AG08396 (cell line): ENCODE measurements at places on chromosomes 16 and 17.

- DNase-seq = no peak
These were observed 17.8 kb downstream of the RARA start for GRCh38 chr17:40326832-40327199.

GRCh38 chr16:75017670-75018525, 19.1 kb downstream of the ZNRF1 start:
- no peak for DNase-seq

DNA sequence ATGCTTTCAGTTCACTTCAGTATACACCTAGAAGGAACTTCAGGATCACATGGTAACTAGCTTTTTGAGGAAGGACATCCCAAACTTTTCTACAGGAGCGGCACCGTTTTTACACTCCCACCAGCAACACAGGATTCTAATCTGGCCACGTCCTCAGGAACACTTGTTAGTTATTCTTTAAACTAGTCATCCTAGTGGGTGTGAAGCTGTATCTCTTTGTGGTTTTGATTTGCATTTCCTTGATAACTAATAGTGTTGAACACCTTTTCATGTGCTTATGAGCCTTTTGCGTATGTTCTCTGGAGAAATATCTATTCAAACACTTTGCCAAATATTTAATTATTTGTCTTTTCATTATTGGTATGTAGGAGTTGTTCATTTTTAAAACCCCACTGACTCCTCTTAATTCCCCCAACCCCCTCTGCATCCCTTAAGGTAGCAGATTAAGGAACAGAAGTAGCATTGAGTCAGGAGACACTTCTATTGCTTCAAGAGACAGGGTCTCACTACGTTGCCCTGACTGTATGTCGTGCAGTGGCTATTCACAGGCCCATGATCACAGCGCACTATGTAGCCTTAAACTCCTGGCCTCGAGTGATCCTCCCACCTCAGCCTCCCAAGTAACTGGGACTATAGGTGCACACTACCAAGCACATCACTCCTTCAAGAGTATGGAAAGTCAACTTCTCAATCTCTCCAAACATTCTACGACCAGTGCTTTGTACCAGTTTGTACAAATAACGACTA, 25.4 kb downstream of the YWHAE start:
- DNase-seq = no peak

DNA sequence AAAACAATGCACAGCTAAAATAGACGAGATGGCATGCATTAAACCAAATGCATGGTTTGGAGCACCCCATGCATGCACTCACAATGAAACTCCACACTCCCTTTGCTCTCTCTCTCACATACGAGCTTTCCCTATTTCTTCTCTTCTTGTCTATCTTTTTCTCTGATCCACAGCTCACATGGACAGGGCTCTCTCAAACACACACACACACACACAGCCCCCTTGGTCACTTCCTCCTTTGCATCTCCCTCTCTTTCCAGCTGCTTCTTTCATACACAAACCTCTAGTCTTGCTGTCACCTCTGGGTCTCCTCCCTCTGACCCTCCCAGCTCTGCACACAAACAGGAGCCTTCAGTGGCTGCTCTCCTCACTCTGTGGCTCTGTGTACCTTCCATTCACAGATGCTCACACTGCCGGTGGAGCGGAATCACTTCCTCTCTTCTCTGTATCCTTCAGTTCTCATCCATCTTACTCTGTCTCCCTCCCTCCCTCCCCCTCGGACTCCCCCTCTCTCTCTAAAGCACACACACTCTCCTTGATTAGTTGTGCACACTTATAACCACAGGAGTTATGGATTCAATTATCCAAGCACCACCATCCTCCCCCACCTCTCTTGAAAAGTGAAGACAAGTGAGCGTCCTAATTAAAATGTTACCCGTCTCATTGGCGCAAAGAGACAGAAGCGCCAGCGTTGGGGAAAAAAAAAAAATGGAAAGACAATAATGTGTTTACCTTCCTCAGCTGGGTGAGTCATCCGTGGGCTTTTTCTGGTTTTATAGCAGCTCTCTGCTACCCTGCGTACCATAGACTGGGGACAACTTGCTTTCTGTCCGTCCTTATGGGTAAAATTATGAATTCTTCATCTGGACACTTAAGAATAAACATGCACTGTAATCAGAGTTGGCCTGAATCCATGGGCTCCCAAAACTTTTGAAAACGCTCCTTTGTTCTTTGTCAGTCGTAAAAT, 90.8 kb downstream of the SHISA6 start:
- no peak for DNase-seq

DNA sequence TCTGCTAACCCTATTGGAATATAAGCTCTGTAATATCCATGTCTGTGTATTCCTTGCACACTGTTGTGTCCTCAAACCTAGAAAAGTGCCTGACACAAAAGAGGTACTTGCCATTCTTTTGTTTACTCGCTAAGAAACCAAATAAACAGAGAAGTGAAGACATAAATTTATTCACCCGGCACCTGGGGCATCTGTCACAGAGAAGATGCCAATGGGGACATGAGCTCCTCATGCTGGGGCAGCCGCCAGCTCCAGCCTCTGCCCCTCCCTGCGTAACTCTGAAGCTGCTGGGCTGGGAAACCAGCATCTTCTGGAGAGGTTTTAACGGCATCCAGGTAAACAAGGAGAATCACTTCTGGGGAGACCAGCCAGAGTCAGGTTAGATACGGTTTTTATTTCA, 15.1 kb upstream of the CDRT4 start:
- no peak for DNase-seq

DNA sequence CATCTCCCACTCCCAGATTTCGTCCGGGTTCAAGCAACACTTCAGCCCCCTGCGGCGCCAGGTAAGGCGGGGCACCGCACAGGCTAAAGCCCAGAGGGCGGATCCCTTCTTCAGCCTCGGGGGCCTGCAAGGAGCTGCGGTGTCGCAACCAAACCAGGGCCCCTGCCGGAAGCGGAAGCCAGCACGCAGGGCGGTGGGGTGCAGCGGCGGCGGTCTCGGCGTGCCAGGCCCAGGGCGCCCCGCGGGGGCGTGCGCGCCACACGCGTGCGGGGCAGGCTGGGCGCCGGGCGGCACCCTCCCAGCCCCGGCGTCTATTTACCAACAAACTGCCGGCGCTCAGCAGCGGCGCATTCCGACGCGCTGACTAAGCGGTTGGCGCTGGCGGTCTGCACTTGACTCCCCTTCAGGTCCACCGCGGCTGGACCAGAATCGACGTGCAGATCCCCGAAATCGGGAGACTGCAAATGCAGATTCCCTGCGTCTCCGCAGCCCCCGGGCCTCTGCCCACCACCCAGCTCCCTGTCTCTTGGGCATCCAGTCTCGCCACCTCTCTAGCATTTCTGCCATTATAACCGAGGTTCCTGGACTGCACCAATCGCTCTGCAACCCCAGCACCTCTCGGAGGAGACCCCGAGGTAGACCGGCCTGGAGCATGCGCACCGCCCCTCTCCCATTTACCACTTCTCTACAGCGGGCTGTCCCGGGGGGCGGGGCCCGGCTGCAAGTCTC, 421 bp upstream of the DLX4 start:
- DNase-seq = peak; percentile 92

GRCh38 chr16:4966736-4967453, 8.8 kb downstream of the SEC14L5 start:
- DNase-seq = no peak

GRCh38 chr16:67672739-67673662, 6.4 kb downstream of the C16orf86 start:
- peak; percentile 88 for DNase-seq

DNA sequence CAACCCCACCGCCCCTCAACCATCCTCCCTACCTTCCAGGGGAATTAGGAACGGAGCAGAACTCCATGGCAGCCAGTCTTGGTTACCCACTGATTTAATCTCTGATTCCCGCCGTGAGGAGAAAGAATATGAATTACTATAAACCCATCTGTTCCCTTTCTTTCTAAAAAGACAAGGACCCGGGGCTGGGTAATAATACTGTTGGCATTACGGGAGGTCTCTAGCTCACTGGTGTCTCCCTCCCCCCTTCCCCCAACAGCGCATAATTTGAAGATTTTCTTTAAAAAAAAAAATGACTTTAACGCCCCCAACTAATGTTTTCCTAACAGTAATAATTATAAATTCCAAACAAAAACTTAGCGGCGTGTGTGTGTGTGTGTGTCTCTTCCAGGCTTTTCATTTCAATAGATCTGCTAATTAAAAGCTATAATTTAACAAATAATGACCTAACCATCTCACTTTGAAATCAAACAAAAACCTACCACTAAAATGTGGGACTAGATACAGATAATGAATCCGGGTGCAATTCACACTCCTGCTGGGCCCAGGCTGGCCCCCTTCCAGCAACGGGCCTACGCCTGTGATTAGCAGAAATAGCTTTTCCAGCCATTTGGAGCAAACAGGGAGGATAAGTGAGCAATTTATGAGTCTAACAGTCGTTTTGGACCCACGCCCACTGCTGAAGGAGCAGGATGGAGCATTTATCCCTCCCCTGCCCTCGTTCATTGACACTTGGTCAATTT, 18.2 kb upstream of the BHLHA9 start:
- DNase-seq = no peak

GRCh38 chr16:7315813-7316212, 16.8 kb upstream of the RBFOX1 start:
- DNase-seq = no peak

- no peak for DNase-seq
These were observed 109.6 kb upstream of the CACNG3 start for GRCh38 chr16:24146518-24146917.

GRCh38 chr16:87319011-87319410, 1.8 kb upstream of the C16orf95 start:
- no peak for DNase-seq

- DNase-seq = peak; percentile 49
These were observed 527 bp upstream of the CHAD start for GRCh38 chr17:50469208-50469605.

DNA sequence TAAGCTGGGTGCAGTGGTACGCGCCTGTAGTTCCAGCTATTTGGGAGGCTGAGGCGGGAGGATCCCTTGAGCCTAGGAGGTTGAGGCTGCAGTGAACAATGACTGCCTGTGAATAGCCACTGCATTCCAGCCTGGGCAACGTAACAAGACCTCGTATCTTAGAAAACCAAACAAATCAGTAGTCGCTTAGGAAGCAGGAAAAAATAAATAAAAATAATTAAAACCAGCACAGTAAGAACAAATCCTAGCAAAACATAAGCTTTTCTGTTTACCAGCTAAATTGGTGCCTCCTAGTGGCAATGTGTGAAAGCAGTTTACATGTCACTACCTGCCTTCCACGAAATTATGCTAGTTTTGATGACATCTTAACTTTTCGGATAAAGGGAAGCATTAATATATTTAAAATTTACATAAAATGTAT, 1.3 kb downstream of the ARMC5 start:
- peak; percentile 56 for DNase-seq

DNA sequence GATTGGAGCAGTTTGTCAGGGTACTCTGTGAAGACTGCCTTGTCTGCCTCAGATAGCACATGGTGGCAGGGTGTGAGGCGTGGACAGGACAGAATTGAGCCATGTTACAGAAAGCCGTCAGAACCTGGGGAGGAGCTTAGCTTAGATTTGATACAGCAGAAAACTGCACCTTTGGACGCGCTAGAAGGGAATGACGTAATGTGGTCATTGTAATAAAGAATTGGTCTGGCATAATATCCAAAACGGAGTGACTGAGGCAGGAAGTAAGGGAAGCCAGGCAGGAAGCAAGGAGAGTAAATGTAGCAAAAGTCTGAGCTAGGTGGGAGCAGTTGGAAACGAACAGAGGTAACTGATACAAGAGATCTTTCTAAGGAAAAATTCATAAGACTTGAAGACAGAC, 140.2 kb downstream of the CYB561 start:
- no peak for DNase-seq

DNA sequence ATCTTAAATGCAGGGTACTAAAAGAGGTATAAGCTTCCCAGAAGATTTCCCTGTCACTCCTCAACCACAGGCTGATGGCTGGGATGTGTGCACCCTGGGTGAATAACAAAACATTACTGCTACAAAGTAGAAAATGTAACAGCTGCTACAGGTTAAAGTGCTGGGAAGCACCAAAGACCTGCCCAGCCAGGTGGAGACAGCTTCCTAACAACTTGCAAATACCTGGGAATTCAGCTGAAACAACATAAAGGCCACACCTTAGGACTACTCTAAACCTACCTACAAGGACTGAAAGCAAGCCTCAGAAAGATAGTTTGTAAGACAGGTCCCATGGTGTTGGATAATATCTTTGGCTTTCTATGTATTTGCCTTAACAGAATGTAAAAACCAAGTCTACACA, 118.5 kb downstream of the CEP112 start:
- DNase-seq = no peak

DNA sequence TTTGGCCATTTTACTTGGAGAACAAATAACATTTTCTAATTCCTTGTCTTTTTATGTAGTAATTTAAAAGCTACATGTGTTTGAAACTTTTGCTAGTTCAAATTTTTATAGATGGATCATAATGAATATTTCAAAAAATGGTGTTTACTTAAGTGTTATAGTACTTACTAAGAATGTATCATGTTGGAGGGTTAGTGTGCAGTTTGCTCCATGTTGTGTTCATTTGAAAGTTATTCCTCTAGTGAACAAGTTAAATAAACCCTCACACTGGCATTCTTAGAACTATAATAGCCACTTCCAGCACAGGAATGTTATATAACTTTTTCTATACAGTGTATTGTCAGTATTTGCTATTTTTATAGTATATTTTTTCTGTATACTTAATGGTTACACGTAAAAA, 62.8 kb downstream of the MRTFB start:
- DNase-seq = no peak

GRCh38 chr16:60744198-60744597, 1292.0 kb downstream of the CDH8 start:
- DNase-seq = no peak

GRCh38 chr17:49452661-49453060, 38.0 kb upstream of the PHB1 start:
- no peak for DNase-seq

- DNase-seq = no peak
These were observed 272.4 kb downstream of the C16orf95 start for GRCh38 chr16:87044829-87045228.

- no peak for DNase-seq
These were observed 17.8 kb downstream of the ZZEF1 start for GRCh38 chr17:4124999-4125398.

GRCh38 chr16:9016824-9017223, 53.1 kb upstream of the USP7 start:
- no peak for DNase-seq

- DNase-seq = no peak
These were observed 20.5 kb downstream of the KRT9 start for GRCh38 chr17:41551365-41551764.

DNA sequence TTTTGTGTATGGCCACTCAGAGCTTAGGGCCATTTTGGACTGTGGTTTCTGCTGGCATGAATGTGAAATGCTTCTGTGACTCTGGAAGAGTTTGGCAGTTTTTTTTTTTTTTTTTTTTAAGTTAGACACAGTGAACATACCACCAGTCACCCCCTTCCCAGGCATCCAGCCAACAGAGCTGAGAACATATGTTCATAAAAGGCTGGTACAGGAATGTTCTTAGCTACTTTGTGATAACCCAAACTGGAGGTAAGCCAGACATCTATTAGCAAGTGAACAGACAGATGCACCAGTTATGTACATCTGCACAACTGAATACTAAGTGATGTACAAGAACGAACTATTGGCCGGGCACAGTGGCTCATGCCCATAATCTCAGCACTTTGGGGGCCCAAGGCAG, 92.7 kb downstream of the ABCC1 start:
- DNase-seq = peak; percentile 36

GRCh38 chr17:33664116-33664840, 371.2 kb upstream of the ASIC2 start:
- no peak for DNase-seq
